ENCODE measurements at places on chromosomes 12 and 14. TPM values are rescaled to one million over a fixed set of nuclear protein-coding genes. Genes with fewer than 3 reads are reported as not detected.

- DNase-seq: no peak
- H3K27ac ChIP-seq: no peak overlapping the region
- no peaks in the 10 kb centered on the region for H3K4me1 ChIP-seq
- no peaks in the 10 kb centered on the region for H3K36me3 ChIP-seq
Measured at GRCh38 chr12:79515530-79515935, 175.2 kb downstream of the PAWR start.

HPD gene
- not detected for total RNA-seq

BMAL2 gene
- total RNA-seq: 2.2 TPM

- no peaks in the 10 kb centered on the region for H3K4me1 ChIP-seq
- DNase-seq: no peak
Measured at GRCh38 chr12:23555180-23555824, 394.2 kb downstream of the SOX5 start.

- H3K4me3 ChIP-seq: no peak overlapping the region
- no peak overlapping the region for H3K27ac ChIP-seq
- H3K4me1 ChIP-seq: peaks cover 10% of the 10 kb centered on the region
Measured at GRCh38 chr14:68248481-68249255, 429.1 kb downstream of the RAD51B start.

DNA sequence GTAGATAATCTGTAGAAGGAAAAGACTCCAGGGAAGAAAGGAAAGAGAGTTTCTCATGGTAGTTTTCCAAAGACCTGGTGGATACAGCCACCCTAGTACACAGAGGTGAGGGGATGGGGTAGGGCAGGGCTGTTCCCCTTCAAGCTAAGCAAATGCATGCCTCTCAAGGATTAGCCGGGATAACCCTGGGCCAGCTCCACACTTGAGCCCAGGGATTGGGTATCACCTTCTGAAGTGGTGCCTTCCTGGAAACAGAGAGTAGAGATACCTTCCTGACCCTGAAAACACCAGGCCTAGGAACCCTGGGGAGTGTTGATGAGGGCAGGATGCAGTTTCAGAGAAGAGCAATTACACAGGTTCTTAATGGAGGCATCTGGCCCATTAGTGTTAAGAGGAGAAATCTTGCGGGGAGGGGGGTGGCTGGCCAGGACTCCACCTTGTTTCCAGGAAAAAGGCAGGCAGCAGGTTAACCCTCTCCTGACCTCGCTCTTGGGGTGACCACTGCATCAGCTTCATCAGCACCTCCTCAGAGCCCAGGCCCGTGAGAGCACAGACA is 106.9 kb upstream of the TMEM233 start:
- H3K27ac ChIP-seq: no peak overlapping the region
- no peak for DNase-seq
- no peaks in the 10 kb centered on the region for H3K27me3 ChIP-seq
- no peak overlapping the region for H3K4me3 ChIP-seq
- H3K36me3 ChIP-seq: no peaks in the 10 kb centered on the region
- no peaks in the 10 kb centered on the region for H3K4me1 ChIP-seq

DNA sequence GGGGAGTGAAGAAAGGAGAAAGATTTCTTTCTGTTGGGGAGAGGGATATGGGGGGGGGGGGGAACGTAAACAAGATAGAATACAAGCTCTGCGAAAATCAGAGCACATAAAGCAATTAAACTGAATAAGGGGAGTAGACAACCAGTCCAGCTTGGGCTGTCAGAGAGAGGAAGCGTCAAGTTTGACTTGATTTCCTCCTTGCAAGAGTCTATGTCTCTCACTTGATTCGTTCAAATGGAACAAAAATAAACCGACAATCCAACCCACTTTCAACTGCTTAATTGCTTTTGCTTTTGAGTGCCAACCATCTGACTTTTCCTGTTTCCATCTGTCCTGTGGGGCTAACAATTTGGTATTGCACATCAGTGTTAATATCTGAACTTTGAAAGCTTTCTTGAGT is 942 bp downstream of the SYT1 start:
- no peaks in the 10 kb centered on the region for H3K36me3 ChIP-seq
- H3K27ac ChIP-seq: no peak overlapping the region
- DNase-seq: no peak
- H3K27me3 ChIP-seq: no peaks in the 10 kb centered on the region

SELPLG gene
- total RNA-seq: 218 TPM

- no peaks in the 10 kb centered on the region for H3K27me3 ChIP-seq
- H3K4me1 ChIP-seq: no peaks in the 10 kb centered on the region
- no peaks in the 10 kb centered on the region for H3K36me3 ChIP-seq
- DNase-seq: no peak
Measured at GRCh38 chr12:43957732-43958372, 122.0 kb downstream of the TMEM117 start.

- H3K27me3 ChIP-seq: no peaks in the 10 kb centered on the region
- no peak overlapping the region for H3K27ac ChIP-seq
- DNase-seq: no peak
- peaks cover 15% of the 10 kb centered on the region for H3K36me3 ChIP-seq
Measured at GRCh38 chr12:50786498-50787231, 22.8 kb downstream of the ATF1 start.

ALKBH1 gene
- total RNA-seq: 9.2 TPM

DNA sequence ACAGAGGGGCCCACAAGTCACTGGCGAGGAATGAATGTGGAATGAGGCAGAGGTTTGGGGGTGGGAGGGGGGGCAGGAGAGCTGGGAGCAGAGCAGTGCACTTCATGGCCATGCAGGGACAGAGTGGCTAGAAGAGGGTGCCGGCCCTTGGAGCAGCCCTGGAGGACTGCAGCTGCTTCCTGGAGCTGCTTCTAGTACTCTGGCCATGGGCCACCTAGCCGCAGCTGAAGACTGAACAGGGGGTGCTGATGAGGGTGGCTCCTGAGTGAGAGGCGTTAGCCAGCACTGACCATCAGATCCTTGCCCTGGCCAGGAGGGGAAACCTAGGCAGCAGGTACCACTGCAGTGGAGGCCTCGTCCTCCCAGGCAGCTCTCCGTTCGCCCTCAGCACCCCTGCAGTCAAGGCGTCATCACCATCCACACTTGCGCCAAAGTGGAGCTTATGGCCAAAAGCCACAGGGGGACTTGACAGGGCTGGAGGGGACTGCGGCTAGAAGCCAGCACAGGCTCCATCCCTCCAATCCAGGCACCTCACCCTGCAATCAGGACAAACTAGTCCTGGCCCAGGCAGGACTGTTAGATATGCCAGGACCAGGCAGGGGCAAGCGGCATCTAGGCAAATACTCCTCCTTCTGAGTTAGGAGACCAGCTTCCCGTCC is 16.4 kb downstream of the OTUB2 start:
- no peak overlapping the region for H3K27ac ChIP-seq
- no peak for DNase-seq
- no peak overlapping the region for H3K4me3 ChIP-seq
- peaks cover 24% of the 10 kb centered on the region for H3K36me3 ChIP-seq
- H3K4me1 ChIP-seq: no peaks in the 10 kb centered on the region

DNA sequence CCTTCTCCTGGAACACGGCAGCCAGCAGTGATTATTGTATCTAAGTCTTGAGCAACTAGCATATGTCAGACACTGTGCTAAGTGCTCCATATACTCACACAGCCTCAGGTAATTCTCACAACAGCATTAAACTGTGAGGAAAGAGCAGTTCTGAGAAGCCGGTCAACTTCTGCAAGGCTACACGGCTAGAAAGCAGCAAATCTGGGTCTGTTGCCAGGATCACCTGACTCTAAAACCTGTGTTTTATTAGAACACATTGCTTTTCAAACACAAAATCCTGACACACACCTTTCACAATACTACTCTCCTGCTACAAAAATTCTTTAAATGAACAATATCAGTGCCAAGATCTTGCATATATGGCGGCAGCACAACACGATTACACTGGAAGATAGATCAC is 49.8 kb upstream of the CRACR2A start:
- H3K36me3 ChIP-seq: no peaks in the 10 kb centered on the region
- no peak for DNase-seq
- no peaks in the 10 kb centered on the region for H3K27me3 ChIP-seq

DNA sequence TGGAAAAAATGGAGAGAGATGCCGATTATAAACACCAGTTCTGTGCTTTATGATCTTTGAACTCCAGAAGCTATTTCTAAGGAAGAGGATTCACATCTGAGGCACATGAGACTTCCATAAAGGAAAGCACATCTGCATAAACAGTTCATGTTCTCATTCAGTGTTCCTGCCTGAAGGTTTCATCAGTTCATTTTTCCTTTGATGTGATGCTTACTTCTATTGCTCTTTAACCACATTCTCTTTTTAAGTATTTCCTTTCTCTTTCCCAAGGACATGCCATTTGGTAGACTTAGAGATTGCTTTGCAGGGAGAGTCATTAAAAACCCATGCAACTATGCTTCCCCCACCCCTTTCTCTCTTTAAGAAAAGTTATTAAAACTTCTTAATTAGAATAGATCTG is 387.0 kb upstream of the FLRT2 start:
- no peaks in the 10 kb centered on the region for H3K27me3 ChIP-seq
- H3K27ac ChIP-seq: no peak overlapping the region
- no peaks in the 10 kb centered on the region for H3K4me1 ChIP-seq
- no peak overlapping the region for H3K4me3 ChIP-seq
- no peaks in the 10 kb centered on the region for H3K36me3 ChIP-seq

MANSC4 gene
- total RNA-seq: not detected

DNA sequence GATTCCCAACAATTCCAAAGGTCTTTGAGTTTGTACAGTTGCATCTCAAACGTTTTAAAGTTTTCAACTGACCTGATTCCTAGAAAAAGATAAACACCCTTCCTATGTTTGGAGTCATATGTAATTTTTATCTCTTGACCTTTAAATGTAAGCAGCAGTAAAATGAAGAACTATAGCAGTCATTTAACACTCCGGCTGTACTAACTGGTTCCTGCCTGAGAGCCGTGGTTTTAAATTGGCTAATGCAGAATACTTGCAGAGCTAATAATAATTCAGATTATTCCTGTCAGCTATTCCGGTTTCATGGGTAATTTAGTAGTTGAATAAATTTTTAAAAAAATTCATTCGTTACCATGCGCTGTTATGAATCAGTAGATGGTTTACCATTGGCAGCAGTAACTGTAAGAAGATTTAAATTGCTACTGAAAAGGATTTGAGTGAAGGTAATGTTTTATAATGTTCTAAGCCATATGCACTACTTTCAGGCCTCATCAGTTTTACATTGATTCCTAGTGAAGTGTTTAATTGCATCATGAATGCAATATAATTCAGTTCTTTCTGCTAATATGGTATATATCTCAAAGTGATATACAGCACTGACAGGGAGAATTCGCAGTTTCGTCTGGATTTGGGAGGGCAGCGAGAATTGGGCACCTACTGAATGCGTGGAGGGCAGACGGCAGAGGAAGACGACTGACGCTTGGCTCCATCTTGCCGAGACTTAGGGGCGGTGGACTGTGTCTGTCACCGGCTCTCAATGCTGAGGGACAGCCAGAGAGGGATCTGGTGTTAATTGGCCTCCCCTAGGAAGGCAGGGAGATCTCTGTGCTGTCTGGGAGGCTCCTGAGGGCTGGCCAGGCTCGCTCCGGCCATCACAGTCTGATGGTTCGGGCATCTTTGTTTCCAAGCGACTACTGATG is 217.7 kb downstream of the PHETA1 start:
- no peaks in the 10 kb centered on the region for H3K4me1 ChIP-seq
- peaks cover 3% of the 10 kb centered on the region for H3K27me3 ChIP-seq
- DNase-seq: no peak
- no peak overlapping the region for H3K27ac ChIP-seq

DNA sequence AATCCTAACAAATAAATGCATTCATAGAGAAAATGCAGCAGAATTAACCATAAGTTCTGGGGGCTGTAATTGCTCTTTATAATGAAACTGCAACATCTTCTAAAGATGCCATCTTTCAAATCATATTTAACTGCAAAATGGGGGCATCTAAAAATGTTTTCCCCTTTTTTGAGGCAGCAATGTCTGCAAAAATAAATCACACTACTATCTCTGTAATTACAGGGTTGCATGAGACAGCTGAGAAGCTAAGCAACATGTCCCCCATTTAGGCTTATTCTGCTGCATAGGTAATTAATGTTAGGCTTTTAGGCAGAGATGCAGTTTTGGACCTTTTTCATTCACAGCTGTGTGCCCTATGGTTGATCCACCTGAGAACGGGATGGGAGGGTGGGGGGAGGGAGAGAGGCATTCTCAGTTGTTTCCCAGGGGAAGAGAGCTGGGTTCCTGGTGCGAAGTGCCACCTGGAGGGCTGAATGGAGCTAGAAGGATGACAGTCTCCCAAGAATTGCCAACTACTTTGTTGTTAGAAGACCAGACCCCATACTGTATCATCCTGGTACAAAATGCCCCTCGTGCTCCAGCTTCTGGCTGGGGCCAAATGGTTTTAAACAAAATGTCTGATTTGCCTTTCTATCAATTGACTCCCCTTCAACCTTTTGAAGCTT is 154.2 kb downstream of the APAF1 start:
- H3K4me1 ChIP-seq: no peaks in the 10 kb centered on the region
- H3K27ac ChIP-seq: no peak overlapping the region
- H3K36me3 ChIP-seq: no peaks in the 10 kb centered on the region
- no peak overlapping the region for H3K4me3 ChIP-seq
- H3K27me3 ChIP-seq: peaks cover 16% of the 10 kb centered on the region

OR4K1 gene
- not detected for total RNA-seq

KLRC4 gene
- not detected for total RNA-seq

DNA sequence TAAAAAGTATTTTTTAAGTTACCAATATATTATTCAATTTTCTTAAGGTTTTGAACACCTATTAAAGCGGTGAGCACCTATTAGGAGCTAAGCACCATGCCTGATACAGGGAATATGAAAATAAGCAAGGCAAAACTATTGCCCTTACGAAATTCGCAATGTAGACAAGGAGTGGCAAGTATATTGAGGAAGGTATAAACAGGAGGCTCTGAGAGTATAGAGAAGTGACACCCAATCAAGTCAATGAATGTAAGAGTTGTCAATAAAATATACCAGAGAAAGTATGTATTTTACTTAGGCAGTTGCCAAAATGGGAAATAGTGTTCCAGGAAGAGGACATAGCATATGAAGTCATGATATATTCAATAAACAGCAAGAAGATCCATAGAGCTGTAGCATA is 57.2 kb downstream of the LRP6 start:
- no peaks in the 10 kb centered on the region for H3K4me1 ChIP-seq
- H3K27me3 ChIP-seq: peaks cover 4% of the 10 kb centered on the region
- no peak for DNase-seq
- no peaks in the 10 kb centered on the region for H3K36me3 ChIP-seq
- H3K4me3 ChIP-seq: no peak overlapping the region
- H3K27ac ChIP-seq: no peak overlapping the region

DNA sequence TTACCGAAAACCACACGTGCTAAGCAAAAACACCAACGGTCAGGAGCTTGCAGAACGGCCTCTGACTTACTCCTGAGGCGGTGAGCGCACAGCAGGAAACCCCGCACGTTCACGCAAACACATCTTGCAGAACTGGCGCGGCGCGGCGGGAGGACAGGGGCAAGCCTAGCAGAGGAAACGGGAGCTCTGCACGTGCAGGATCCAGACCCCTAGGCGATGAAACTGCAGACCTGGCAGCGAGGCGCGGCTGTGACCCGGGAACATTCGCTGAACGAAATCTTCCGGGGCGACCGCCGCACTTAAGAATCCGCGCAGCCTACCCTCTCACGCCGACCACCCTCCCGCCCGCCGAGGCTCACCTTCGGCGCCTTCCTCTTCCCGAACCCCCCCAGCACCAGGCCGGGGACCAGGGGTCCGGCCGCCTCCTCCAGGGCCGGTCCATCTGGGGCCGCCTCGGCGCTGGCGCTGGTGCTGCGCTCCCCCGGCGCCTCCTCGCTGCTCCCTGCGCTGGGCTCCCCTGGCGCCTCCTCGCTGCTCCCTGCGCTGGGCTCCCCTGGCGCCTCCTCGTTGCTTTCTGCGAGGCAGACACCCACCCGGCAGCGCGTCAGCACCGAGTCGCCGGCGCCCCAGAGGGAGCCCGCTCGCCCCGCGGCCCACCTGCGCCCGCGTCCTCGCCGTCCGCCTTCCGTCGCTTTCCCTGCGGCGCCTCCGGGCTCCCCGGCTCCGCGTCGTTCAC is 615 bp downstream of the DDX51 start:
- H3K27me3 ChIP-seq: no peaks in the 10 kb centered on the region
- peaks cover 33% of the 10 kb centered on the region for H3K36me3 ChIP-seq
- H3K27ac ChIP-seq: peak overlapping the region; percentile 57
- peak; percentile 33 for DNase-seq

Measured in CD4-positive, CD25-positive, alpha-beta regulatory T cell (primary cell).